Gastroesophageal sphincter (tissue), 4 donors: ENCODE measurements at places on chromosomes 2 and 18.
A peak's percentile ranks its signal among the peaks of the same experiment; 100 is the strongest.

- no peak for ATAC-seq
Observed at GRCh38 chr2:18077231-18077630, 198.8 kb downstream of the KCNS3 start.

- no peak for ATAC-seq
Observed at GRCh38 chr18:21669736-21670285, 34.8 kb downstream of the ABHD3 start.

GRCh38 chr2:120954939-120955338 is 219.3 kb downstream of the GLI2 start:
- ATAC-seq: no peak

DNA sequence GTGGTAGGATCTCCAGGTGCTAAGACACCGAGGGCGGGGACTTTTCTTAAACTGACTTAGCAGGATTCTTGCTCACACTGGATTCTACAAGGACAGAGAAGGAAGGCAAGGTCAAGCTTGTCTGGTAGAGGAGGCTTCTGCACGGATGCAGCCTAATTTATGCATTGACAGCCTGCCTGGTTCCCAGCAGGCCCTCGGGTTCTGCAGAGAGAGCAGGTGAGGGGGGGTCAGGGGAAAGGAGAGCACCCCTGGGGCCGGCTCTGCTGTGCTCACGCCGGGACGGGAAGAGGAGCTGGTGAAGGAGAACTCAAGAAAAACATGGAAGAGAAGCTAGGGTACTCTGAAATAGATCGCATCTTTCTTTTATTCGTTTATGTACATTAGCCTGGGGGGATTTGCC is 46.4 kb downstream of the ADI1 start:
- ATAC-seq: no peak

GRCh38 chr18:10432781-10433180 is 21.7 kb upstream of the APCDD1 start:
- peak; percentile 36 for ATAC-seq

DNA sequence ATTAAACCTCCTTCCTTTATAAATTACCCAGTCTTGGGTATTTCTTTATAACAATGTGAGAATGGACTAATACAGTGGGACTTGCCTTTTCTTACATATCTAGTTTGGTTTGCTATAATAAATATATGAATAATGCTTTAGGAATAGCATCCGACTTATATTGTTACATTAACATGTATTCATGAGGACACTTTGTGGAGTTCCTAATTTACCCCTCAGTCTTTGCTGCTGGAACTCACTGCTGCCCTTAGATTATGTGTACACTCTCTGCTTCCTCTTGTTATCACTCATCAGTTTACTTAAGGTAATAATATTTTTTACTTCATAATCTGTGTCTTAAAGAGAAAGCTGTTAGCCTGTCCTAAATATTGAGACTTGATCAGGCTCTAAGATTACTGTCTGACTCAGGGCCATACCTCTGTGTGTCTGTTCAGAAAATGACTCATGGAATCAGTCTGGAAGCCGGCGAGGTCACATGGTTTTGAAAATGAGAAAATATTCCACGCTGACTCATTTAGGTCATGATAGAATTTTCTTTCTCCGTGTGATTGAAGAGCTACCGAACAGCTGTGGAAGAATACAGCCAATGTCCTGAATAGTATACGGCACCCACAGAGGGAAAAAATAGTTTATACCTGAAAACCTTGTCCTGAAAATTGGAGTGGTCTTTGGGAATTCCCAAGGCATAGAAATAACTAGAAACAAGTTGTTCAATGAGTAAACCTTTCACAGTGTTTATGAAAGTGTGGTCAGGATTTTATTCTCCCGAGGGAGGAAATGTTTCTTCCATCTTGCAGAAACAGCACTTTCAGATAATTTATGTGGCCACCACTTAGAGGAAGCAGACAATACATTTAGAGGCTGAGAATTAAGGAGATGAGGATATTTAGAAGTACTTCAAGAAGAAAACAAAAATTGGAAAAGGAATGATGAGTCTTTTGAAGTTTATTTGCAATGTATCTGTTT is 156.4 kb downstream of the DSEL start:
- peak; percentile 95 for ATAC-seq
